ENCODE measurements at places on chromosomes 2 and 18. TPM values are rescaled to one million over a fixed set of nuclear protein-coding genes. Genes with fewer than 3 reads are reported as not detected.

GRCh38 chr2:175057078-175057685, 52.0 kb upstream of the CHN1 start:
- no peak for DNase-seq

- no peak for DNase-seq
Measured at GRCh38 chr18:62164310-62164709, 22.5 kb downstream of the PIGN start.

- no peak for DNase-seq
Measured at GRCh38 chr18:39838831-39839230, 2116.2 kb upstream of the PIK3C3 start.

The VWA3B gene
- total RNA-seq: not detected

DNA sequence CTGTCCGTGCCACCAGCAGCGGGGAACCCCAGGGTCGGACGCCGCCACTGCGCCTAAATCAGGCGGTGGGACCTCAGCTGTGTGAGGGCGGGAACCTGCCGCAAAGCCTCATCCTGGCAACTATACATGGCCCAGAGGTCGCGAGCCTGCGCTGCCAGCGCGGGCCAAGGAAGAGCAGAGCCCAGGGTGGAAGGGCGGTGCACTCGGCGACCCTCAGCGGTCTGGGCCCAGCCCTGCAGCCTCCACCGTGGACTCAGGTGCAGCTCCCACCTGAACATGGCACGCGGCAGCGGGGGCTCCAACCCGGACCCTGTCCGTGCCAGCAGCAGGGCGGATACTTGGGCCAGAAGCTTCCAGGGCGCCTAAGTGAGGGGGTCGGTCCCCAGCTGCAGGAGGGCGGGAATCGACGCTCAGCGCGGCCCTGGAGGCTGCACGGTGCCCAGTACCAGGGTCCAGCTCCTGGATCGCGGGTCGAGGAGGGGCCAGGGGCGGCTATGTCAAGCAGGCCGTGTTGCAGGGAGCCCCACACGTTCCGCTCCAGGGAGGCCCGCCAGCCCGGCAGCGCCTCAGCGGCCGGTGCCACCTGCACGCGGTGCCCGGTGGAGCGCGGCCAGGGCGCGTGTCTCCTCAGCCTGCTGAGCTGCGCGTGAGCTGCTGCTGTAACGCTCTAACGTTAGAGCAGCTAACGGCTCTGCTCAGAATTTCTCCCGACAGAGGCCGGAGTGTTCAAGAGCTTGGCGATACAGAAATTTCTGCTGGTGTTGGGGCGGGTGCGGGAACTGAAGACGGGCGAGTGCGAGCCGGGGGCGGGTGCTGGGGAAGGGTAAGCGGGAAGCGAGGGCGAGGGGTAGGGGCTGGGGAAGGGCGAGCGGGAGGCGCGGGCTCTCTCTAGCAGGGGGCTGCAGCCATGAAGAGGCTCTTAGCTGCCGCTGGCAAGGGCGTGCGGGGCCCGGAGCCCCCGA, at the start of gene ANKRD30B:
Gene ANKRD30B (plus strand): TSS at position 660 of the 962 bp plus-strand sequence. CDS start 248 bp downstream, at position 908.
- no peak for DNase-seq

DNA sequence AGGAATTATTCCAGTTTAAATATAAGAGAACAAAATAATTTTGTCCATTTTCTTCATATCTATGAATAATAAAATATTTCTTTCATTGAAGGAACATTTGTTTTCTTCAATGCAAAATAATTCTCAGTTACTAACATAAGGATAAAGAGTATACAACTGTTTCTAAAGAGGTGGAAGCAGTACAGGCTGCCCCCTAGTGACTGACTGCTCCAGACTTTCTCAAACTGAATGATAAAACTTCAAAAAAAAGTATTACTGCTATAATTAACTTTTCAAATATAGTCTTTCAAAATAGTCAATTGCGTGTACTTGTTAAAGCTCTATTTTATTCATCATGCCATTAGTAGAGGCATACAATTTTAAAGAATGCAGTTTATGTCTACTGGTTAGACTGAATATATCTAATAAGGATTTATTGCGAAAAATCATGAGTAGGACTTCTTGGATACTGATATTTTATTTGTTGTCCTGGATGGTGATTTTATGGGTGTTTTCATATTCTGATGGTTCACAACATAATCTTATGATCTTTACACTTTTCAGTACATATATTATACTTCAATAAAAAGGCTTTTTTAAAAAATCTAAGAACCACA, 100.1 kb downstream of the WDPCP start:
- DNase-seq: no peak

DNA sequence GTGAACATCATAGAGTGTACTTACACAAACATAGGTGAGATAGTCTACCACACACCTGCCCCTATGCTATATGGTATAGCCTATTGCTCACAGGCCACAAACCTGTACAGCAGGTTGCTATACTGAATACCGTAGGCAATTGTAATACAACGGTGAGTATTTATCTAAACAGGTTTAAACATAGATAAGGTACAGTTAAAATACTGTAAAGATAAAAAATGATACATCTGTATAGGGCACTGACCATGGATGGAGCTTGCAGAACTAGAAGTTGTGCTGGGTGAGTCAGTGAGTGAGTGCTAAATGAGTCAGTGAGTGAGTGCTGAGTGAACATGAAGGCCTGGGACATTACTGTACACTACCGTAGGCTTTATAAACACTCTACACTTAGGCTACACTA, 267.0 kb upstream of the HS6ST1 start:
- DNase-seq: no peak

GRCh38 chr2:231397928-231398294, 2.4 kb downstream of the B3GNT7 start:
- no peak for DNase-seq

GRCh38 chr2:71317060-71317459, 14.5 kb upstream of the ZNF638 start:
- no peak for DNase-seq

The ZNF396 gene
- total RNA-seq: 0.62 TPM

The CDKL4 gene
- 0.59 TPM for total RNA-seq

DNA sequence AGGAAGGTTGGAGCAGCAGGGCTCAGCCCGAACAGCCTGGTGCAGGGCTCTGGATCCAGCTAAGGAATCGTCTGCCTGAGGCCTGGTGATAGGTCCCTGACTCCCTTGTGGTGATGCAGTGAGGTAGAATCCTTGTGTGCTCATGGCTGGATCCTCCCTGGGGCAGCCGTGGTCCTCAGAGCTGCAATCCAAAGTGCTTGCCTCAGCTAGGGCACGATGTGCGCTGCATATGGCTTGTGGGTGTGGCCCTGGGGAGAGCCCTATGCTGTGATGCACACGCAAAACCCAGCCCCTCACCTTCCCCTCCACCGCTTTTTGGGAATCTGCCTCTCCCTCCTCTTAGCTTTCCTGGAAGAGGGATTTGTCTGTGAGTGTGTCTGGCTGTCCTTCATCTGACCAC, 142.2 kb downstream of the DYSF start:
- DNase-seq: no peak

- DNase-seq: no peak
Measured at GRCh38 chr18:32576296-32576916, 105.7 kb upstream of the GAREM1 start.

The PARD3B gene
- total RNA-seq: 6.5 TPM

DNA sequence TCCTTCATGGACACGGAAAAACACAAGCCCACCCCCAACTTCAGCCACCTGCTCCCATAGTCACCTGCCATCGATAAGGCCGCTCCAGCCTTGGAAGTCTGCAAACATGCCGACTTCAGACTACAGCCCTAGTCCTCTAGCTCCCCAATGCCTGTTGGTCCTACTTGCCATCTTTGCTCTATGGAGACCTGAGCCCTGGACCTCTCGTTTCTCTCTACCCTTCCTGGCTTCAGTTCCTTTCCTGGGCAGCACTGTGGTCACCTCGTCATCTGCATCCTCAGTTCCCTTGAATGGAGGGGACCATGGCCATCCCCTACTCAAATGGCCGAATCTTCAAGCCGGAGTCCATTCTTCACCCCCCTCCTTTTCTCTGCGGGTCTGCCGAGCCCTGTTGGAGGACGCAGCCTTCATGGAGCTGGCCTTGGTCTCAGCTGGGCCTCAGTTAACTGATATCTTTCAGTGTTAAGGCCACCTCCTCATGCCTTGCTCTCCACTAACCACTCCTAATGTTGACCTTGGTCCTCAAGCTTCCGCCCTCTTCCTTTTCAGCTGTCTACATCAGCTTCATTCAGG, 47.7 kb upstream of the GBX2 start:
- DNase-seq: no peak

The CPO gene
- total RNA-seq: 0.27 TPM

GRCh38 chr2:102141011-102141943, 1.3 kb upstream of the IL1R1 start:
- DNase-seq: no peak

Measured in left ventricle myocardium superior (tissue), 1 donor.